ENCODE measurements at places on chromosomes 3 and 15.

DNA sequence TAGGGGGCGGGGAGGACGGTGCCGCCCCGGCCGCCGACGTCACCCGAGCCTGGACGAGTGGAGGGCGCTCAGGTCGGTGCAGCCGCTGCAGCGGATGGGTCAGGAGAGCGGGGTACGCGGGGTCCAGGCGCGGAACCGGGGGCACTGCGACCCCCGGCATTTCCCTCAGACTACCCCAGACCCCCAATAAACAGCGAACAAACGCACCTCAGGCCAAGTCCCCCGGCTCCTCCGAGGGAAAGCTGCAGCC lies 78.9 kb downstream of the IQSEC1 start:
- peak; percentile 57 for DNase-seq

DNA sequence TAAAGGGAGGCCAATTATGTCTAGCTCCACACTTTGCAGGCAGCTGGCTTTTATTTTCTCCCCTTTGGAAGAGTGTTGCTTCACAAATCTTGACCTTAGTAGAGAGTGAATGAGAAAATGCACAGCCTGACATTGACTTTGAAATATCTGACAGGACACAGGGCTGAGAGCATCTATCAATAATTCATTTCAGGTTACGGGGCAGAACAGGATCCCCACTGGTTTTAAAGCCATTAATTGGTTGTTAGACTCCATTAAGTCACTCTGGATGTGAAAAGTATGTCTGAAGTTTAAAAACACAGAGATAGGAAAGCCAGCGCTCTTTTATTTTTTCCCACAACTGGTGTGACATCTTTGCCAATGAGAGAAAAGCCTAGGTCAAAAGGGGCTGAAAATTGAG lies 251.9 kb upstream of the TMC3 start:
- no peak for DNase-seq

- DNase-seq, result no peak
Observed at GRCh38 chr3:175105066-175105465, 245.9 kb downstream of the NAALADL2 start.

GRCh38 chr15:48915861-48916260 lies 37.9 kb downstream of the EID1 start:
- no peak for DNase-seq

DNA sequence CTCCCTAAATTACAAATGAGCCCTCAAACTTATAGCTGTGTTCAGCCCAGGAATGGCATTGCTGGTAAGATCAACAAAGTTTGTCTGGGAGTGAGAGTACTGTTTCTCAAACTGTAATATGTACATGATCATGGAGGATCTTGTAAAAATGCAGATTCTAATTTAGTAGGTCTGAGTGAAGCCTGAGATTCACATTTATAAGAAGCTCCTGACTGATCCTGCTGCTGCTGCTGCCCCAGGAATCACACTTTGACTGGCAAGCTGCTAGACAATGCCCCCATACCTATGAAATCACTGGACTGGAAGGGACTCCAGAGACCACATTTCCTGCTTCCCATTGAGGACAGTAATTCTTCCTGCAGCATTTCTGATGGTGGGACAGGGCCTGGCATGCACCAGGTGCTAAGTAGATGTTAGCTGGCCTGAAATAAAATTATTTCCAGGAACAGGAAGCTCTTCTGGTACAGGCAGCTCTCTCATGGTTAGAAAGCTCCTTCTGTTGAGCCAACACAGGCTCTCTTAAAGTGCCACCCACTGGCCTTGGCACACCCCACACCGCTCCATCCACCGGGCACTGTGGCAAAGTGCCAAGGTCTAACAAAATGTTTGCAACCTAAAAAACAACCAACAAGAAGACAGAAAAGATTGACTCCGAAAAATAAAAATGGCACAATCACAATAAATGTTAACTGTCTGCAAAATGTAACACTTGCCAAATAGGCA lies 36.7 kb upstream of the ZNF710 start:
- DNase-seq, result no peak

DNA sequence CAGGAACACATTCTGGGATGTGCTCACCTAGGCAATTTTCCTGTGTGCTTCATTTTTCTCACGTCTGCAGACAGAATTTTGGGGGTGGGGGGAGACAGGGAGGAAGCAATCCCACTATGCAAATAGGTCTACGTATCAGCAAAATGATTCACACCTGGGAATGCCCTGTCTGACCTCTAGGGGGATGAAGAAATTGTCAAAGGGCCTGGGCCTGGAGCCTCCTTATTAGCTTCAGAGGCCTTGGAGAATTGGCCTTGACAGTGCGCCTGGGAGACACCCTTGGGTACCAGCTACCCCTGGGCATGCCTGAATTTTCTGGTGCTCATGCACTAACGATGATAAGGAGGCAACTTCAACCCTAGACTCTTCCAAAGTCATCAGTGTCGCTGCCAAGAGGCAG lies 207.5 kb downstream of the CADPS start:
- no peak for DNase-seq

Measured in LoVo (cell line).